ENCODE measurements at places on chromosomes 6 and 20.

GRCh38 chr6:28747083-28747630 lies 176.6 kb downstream of the TRIM27 start:
- DNase-seq = no peak

- no peak for DNase-seq
These were observed 128.5 kb upstream of the DST start for GRCh38 chr6:56771189-56771588.

- no peak for DNase-seq
These were observed 19.8 kb upstream of the VSTM2L start for GRCh38 chr20:37882961-37883712.

DNA sequence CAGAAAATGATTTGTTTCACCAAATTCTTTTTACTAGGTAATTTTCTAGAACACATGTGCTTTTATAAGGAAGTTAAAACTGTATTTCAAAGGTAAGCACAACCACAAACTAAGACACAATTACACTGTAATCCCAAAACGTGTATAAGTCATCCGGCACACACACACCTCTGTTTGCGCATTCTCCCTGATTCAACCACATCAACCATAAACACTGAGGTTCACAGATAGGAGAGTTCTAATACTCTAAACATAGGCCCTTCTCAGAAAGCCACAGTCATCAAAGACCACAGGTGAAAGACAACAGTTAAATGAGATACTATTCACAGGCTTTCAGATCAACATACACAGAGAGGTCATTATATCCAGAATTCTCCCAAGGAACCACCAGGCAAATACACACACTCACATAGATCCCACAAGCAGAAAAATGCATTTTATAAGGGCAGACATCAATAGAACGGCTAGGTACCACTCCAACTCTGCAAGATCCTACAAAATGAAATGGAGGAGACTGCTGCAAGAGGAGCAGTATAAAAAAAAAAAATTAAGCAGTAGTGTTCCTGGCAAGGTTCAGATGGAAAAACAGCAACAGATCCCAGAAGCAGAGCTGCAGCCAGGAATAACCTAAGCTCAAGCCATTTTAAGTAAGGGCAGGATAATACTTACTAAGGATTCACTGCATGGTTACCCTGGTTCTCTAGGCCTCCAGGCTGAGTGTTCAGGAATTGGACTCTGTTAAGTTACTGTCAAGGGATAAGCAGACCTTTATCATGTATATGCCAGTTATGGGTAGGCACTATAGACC lies 6.6 kb upstream of the FBXO9 start:
- no peak for DNase-seq

DNA sequence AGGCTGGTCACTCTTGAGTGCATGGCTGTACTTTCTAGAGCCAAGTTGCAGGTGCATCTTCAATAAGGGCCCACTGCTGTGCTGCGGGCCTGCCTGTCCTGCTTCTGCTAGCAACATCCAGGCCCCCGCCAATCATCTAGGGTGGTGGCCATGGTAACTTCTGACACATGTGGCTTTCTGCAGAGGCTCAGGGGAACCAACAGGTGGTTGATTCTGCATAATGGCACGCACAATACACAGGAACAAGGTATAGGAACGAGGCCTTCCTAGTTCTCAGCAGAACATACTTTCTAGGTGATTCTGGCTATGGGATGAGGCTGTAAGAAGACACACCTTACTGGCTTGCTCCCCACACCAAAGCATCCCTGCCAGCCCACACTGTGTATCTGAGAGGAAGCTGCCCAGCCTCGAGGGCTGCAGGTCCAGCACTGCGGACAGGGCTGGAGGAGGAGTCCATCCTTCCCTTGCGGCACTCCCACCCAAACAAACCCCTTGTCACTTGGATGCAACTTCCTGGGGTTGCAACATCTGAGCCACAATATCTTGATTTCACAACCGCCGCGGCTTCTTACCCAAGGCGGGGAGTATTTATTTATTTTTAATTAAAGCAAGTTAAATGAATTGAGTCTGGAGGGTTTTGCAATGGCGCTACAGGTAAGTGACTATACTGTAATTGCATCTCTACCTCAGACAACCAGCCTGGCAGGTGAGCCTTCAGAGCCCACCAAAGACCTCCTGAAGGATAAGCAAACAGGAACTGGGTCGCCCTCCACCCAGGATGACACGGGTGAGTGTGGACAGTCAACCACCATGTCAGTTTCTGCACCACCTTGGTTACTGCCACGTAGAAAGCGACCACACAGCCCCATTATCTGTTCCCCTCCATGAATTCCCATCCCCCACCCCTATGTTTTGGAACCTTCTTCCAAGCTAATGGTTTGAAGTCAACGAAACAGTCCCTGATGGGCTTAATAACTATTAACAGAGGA lies 49.6 kb downstream of the SULF2 start:
- DNase-seq = no peak
